ENCODE measurements at places on chromosomes 6 and 20.

DNA sequence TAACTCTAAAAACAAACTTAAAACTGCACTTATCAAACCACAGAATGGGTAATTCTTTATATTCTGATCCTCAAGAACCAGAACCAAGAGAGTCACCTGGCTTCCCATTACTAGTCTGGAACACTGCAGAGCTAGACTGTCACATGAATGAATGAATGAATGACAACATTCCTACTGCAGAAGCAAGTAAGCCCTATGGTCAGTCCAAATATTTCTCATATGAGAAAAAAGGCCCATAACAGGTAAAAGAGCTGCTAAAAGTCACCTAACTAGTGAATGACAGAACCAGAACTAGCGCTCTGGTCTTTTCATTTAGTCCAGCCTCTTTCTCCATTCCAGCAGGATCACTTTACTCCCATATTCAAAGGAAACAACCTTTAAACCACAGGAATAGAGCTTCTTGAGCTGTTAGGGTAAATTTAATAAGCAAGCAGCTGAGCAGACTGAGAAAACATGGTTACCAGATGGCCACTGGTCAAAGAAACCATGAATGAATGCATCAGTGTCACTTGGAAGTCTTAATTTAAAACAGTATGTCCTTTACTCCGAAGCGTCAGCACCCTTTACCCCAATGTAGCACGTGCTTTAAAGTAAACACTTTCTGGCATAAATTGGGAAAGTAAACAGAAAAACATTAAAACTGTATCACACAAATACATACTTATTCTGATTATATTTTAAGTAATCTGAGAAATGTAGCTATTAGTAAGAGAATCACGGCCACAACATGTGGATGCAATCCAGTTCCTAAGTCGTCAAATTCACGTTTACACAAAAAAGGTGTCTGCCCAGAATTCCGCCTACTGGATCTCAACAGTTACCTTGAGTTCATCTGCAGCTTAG, 1.4 kb downstream of the PREP start:
- no peak for DNase-seq

DNA sequence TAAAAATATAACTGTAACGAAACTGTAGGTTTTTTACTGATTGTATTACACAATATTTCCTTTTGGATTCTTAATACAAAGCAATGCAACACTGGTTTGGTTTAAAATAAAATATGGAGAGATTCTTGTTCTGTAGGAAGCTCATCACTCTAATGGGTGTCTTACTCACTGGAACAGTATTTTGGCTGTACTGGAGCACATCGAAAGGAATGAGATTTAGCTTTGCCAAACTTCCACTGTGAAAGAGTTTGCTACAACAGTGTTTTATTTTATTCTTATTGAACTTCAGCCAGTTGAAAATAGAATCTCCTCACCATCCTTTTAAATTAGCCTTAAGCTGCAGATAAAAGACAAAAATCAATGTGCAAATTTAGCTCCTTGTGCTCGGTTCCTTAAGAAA, 230.7 kb upstream of the QKI start:
- no peak for DNase-seq

GRCh38 chr20:6588296-6588695, 179.2 kb upstream of the BMP2 start:
- DNase-seq, result no peak

DNA sequence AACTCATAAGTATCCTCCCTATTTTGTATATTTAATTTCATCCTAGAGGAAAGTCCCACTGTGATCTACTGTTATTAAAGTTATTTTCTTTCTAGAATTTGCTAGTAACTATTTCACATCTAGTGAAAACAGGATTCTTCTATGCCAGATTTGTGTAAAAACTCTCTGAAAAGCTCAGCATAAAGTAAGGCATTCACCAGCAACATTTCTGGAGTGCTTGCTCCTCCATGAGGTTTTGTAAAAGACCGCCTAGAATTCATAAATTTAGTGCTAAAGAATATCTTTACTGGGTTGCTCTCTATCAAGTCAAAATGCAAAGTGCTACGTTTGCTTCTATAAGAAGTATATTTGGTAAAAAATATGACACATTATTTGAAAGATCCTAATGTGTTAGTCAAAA, 173.5 kb upstream of the IRAK1BP1 start:
- no peak for DNase-seq

- no peak for DNase-seq
Observed at GRCh38 chr6:118198746-118199145, 291.7 kb downstream of the SLC35F1 start.

GRCh38 chr20:3276680-3277015, 37.7 kb upstream of the SLC4A11 start:
- DNase-seq, result no peak

DNA sequence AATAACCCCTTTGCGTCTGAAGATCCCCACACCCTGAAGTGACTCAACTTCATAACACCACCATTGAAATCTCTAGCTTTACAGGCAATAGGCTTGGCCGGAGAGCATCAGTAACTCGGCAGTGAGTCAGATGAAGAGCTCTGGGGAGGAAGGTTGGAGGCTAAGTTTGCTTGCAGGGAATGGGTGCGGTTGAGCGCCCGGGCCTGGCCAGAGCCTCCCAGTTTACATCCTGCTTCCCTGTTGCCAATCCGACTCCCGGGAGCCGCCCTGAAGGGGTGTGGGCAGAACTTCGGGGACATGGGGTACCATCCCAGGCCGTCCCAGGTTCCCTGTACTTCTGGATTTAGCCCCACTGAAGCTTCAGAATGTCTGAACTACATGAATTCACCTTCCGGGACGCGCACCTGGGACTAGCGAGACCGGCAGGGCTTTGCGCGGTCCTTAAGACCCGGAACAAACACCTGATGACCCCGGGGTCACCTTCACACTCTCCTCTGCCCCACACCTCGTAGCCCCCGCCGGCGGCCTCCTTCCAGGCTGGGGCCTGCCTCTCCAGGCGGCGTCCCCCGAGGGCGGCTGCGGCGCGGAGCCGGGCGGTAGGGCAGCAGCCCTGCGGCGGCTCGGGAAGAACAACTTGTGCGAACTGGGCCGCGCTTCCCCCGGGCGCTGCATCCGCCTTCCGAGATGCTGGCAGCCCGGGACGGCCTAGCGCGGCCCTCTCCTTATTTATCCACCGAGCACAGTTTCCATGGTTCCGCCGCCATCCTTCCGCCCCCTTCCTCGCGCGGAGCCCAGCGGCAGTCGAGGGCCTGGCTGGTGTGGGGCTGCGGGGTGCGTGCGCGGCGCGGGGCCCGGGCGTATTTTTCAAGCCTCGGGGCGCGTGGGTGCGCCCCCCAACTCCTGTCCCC, 56.6 kb upstream of the RREB1 start:
- no peak for DNase-seq

GRCh38 chr20:18857640-18858039, 44.1 kb downstream of the SCP2D1 start:
- DNase-seq, result no peak

DNA sequence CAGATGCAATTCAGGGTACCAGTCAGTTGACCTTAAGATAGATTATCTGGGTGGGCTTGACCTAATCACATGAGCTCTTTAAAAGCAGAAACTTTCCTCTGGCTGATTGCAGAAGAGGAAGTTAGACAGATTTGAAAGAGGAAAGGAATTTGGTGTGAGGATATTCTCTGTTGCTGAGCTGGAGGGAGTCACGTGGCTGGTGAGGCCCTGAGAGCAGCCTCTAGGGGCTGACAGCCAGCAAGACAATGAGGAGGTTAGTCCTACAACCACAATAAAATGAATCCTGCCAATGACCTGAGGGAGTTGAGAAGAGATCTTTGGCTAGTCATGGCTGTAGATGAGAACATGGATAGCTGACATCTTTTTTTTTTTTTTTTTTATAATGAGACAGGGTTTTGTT, 87.0 kb upstream of the B3GAT2 start:
- DNase-seq, result no peak

DNA sequence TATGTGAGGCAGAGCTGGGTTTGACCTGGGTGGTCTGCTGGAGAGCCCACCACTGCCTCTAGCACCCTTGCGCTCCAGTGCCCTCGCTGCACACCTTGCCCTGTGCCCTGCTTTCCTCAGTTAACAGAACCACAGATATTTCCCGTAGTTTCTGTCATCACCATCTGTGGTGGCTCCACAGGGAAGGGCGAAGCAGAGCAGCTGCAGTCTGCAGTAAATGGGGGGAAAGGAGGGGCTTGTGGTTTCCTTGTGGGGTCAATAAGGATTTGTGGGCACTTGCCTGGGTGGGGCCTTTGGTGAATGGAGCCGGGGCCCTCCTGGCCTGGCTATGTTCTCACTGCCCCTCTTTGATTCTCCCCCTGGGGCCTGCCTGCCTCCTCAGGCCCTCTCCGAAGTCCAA, 21.2 kb upstream of the CCDC167 start:
- DNase-seq, result no peak

DNA sequence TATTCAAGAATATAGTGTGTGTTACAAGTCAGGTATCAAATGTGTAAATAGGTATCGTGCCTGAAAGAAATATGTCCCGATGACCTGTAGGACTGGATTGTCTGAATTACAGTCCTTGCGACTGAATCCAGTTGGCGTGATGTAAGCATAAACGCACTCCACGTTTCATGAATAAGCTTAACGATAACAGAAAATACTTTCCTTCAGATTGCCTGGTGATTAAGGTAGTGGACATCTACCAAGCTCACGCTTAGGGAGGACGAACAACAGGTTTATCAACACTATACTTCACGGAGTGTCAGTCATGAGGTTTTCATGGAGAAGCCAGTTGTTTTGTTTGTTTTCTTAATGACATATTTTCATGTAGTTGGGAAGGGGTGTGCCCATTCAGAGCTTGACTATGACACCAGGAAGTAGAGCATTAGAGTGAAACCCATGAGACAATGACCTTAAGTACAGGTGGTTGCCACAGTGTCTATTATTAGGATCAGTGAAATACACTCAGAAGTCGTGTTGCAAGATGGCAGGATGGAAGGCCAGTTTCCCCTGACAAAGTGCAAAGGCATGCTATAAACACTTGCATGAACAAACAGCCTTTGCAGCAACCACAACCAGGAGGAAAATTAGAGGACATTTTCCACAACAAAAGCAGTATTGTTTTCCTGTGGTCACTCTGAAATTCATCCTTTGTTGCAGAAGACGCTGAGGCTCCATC, 305.8 kb upstream of the PRDM1 start:
- DNase-seq, result no peak

- DNase-seq, result no peak
Observed at GRCh38 chr6:69663215-69663614, 133.6 kb downstream of the LMBRD1 start.

- no peak for DNase-seq
Observed at GRCh38 chr20:15056246-15056645, 718.8 kb upstream of the FLRT3 start.

DNA sequence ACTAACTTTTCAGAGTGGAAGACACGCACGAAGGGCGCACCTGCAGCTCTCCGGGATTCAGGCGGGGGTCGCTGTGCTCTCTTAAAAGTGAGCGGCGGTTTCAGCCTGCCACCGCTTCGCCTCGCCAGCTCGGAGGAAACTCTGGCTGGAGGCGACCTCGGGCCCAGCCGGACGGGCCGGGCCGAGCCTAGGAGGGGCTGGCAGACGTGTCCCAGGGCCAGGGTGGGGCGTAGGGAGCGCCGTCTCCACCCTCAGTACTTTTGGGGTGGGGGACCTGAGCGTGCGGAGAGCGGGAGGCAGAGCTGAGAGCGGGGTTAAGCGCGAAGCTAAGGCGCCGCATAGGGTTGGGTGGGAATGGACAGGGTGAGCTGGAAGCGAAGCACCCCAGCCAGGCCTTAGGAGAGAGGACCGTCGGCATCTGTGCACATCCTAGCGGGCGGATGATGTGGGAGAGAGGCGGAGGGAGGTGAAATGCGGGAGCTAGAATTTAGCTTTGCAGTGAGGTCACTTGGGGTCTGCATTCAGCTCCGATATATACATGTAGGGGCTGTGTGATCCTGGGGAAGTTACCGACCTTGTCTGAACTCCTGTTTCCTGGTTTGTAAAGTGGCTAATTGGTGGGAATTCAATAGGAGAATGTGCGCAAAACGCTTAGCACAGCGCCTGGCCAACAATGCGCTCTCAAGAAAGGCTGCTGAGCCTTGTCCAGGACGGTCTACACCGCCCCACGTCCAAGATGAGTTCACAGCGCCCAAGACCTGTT, 6.5 kb upstream of the TFAP2A start:
- no peak for DNase-seq

DNA sequence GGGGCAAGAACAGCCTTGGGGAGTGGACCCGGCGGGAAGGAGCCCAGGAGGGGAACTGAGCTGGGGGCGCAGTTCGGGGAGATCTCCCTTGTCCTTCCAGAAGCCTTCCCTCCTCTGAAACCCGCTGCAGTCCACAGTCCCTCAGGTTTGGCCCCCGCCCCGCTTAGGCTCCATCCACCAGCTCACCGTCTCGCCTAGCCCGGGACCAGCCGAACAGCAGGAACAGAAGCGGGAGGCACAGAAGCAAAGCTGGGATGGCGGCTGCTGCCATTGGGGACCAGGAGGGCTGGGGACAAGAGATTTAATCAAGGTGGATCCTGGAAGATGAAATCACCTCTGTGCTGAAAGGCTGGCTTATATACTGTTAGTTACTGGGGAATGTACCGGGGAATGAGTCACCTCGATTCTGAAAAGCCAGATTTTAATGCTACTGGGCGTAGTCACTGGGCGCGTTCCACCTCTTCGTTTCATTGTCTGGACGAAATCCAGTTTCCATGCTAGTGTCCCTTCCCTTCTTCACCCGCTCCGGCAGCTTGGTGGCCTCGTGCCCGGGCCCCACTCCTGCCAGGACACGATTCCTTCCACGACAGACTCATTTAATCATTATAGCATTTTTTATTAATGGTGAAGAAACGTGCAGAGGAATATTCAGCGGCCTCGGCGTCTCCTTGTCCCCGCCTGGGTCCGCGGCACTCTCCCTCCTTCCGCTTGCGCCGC, at the start of gene RAET1L:
RAET1L (minus strand) TSS at position 332 of the 717 bp plus-strand sequence; CDS start at position 271, 61 bp downstream.
- peak; percentile 34 for DNase-seq

- no peak for DNase-seq
Observed at GRCh38 chr6:148650941-148651505, 95.8 kb upstream of the UST start.

GRCh38 chr20:13449868-13450434, 188.8 kb downstream of the TASP1 start:
- DNase-seq, result no peak

- no peak for DNase-seq
Observed at GRCh38 chr6:43715056-43715788, 27.6 kb upstream of the MRPS18A start.

- DNase-seq, result no peak
Observed at GRCh38 chr20:9363673-9364072, 150.7 kb upstream of the LAMP5 start.

DNA sequence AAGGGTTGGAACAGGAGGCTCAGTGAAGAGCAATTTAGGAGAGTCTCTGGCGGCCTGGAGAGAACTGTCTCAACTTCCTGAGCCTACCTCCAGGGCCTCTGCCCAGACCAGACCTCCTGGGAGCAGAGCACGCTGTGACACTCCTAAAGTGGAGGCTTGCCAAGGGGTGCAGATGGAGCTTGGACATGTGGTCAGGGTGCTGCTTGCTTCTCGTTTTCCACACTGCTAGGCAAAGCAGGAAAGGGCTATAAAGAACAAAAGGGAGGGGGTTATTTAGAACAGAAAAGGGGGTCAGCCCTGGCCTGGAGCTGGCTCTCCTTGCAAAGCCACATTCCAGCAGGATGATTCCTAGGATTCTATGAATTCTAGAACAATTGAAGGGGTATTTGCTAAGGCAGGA, 145.7 kb upstream of the GGTLC1 start:
- DNase-seq, result no peak
